ENCODE measurements at places on chromosomes 6 and 20. TPM values are rescaled to one million over a fixed set of nuclear protein-coding genes. Genes with fewer than 3 reads are reported as not detected.

Gene TFAP2D
- not detected for total RNA-seq

Gene TTI1
- 18.0 TPM for total RNA-seq

Gene TPX2
- 9.5 TPM for total RNA-seq

Gene HLA-DOB
- 3.8 TPM for total RNA-seq

Gene RSPH9
- 0.50 TPM for total RNA-seq

Gene COL9A1
- not detected for total RNA-seq

Gene SSTR4
- total RNA-seq = not detected

Gene NTSR1
- not detected for total RNA-seq

Measured in mammary epithelial cell (primary cell).